ENCODE measurements at places on chromosomes 1 and 21.
A peak's percentile ranks its signal among the peaks of the same experiment; 100 is the strongest.

DNA sequence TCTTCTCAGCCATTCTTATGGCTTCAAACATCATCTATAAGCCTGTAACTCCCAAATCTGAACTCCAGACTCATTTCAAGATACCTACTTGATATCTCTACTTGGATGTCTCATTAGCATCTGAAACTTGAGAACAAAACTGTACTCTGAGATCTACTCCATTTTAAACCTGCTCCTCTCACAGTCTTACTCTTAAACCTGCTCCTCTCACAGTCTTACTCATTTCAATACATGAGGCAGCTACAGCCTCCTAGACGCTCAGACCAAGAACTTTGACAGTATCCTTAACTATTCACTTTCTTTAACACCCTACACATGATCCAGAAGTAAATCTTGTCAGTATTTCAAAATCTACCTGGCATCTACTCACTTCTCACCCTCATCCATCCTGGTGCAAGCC, 54.3 kb downstream of the NBPF6 start:
- no peak for DNase-seq

- no peak for DNase-seq
Observed at GRCh38 chr1:209531006-209531405, 52.5 kb upstream of the CAMK1G start.

DNA sequence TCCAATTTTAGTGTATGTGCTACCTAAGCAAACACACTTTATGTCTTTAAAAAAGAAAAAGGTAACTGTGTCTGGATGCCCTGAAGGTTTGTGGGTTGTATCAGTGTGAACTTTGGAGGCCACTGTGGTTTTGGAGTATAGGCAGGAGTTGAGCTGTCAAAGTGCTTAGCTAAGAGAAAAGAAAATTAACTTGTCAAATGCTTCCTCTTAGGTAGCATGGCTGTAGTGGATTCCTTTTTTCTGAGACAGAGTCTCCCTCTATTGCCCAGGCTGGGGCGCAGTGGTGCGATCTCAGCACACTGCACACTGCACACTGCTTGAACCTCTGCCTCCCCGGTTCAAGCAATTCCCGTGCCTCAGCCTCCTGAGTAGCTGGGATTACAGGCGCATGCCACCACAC, 11.2 kb upstream of the SLC41A1 start:
- DNase-seq = no peak

- no peak for DNase-seq
Observed at GRCh38 chr1:45769261-45769932, 18.9 kb upstream of the IPP start.

GRCh38 chr1:192053531-192053971, 104.7 kb upstream of the RGS18 start:
- no peak for DNase-seq

GRCh38 chr1:78607944-78608343, 12.3 kb upstream of the IFI44L start:
- no peak for DNase-seq

- DNase-seq = no peak
Observed at GRCh38 chr1:226577401-226578180, 29.0 kb downstream of the STUM start.

- no peak for DNase-seq
Observed at GRCh38 chr1:157107702-157108101, 8.1 kb upstream of the ETV3L start.

DNA sequence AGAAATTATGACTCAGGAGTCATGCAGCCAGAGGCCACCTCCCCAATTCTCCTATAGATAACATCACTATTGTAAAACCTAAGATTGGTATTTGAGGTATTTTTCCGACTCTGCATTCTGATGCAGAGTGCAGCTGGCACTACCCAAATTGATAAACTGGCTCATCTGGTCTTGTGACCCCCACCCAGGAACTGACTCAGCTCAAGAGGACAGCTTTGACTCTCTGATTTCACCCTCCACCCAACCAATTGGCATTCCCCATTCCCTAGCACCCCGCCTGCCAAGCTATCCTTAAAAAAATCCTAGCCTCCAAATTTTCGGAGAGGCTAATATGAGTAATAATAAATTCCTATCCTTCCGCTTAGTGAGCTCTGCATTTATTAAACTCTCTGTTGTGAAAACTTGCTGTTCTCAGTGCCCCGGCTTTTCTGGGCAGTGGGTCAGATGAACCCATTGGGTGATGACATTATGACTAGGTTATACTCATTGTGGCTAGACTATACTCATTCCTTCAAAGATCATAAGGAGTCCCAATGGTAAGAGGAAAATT, 39.4 kb upstream of the EPS15 start:
- no peak for DNase-seq

GRCh38 chr1:170694172-170694926, 30.4 kb downstream of the PRRX1 start:
- no peak for DNase-seq

DNA sequence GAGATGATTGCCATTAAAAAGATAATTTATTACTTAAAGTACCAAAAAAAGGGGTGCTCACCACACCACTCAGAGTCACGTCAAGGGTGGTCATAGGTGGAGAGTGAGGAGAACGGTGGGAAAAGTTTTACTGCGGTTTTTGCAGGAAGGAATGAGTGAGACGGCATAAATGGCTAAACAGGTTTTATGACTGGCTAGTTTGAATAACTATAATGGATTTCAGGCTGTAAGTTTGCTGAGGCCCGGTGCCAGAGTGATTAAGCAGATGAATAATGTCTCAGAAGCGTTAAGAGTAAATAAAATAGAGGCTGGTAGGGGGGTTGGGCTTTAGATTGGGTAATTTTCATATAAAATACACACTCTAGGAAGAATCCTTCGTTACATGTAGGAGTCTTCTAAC, 1337.8 kb downstream of the AMY1C start:
- DNase-seq = no peak

- DNase-seq = peak; percentile 59
Observed at GRCh38 chr1:232627645-232628334, 2.1 kb downstream of the SIPA1L2 start.

- no peak for DNase-seq
Observed at GRCh38 chr1:230985711-230986110, 6.8 kb downstream of the ARV1 start.

GRCh38 chr1:40372658-40373322, 737 bp upstream of the SMAP2 start:
- no peak for DNase-seq
